Stromal cell of bone marrow (primary cell): ENCODE measurements at places on chromosomes 5 and 9.

DNA sequence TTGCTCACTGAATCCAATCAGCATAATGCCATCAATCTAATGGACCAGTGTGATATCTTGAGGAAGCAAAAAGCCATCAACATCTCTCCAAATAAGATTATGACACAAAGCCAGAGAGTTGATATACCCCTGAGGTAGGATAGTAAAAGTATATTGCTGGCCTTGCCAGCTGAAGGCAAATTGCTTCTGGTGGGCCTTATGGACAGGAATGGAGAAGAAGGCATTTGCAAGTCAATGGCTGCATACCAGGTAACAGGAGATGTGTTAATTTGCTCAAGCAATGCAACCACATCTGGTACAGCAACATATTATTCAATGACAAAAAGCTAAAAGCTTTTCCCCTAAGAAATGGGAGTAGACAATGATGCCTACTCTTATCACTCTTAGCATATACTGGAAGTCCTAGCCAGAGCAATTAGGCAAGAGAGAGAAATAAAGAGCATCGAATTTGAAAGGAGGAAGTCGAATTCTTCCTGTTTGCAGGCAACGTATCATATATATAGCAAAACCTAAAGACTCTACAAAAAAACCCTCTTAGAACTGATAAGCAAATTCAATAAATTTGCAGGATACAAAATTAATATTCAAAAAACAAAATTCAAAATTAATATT lies 216.1 kb upstream of the RASA1 start:
- no peak for DNase-seq

- no peak for DNase-seq
Measured at GRCh38 chr5:95956021-95956899, 5.4 kb downstream of the ELL2 start.

GRCh38 chr5:14591548-14591947 lies 10.0 kb downstream of the OTULINL start:
- no peak for DNase-seq

DNA sequence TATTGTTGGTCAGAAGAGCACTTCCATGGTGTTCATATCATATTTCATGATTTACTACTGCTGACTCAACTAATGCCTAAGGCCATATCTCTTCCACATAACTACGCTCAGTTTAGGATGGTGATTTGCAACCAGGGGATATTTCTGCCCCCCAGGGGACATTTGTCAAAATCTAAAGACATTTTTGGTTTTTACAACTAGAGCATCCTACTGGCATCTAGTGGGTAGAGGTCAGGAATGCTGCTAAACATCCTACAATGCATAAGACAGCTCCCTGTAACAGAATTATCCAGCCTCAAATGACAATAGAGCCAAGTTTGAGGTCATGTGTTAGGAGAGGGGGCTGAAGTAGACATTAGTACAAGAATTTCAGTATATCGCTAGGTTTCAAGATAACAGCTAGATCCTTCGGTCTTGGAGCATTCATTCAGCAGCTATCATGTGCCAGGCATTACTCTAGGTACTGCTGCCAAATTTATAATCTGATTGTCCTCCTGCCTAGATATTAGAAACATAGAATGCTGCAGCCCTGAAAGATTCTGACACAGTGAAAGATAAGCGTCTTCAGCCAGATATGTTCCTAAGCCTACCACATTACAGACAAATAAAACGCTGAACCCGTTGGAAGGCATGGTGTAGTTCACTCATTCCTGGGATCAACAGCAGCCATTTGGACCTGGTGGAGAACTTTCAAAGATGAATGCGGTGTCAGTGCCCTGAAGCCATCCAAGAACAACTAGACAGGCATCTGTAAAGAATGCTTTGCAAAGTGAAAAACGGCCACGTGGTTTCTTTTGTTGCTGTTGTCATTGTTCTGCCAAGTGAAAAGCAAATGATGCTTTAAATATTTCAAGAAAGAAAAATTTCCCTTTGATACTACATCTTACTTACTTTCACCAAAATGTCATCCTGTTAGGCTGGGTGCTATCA lies 55.5 kb upstream of the FST start:
- DNase-seq, result no peak

GRCh38 chr5:57863661-57864060 lies 381.1 kb upstream of the ACTBL2 start:
- peak; percentile 54 for DNase-seq
